ENCODE measurements at places on chromosomes 16 and 17.

GRCh38 chr17:36127911-36128310, 24.3 kb downstream of the CCL4 start:
- no peak for DNase-seq

- peak; percentile 54 for DNase-seq
These were observed 25.2 kb upstream of the USP36 start for GRCh38 chr17:78865682-78866390.

GRCh38 chr17:57697891-57698711, 47.0 kb downstream of the CCDC182 start:
- DNase-seq, result no peak

DNA sequence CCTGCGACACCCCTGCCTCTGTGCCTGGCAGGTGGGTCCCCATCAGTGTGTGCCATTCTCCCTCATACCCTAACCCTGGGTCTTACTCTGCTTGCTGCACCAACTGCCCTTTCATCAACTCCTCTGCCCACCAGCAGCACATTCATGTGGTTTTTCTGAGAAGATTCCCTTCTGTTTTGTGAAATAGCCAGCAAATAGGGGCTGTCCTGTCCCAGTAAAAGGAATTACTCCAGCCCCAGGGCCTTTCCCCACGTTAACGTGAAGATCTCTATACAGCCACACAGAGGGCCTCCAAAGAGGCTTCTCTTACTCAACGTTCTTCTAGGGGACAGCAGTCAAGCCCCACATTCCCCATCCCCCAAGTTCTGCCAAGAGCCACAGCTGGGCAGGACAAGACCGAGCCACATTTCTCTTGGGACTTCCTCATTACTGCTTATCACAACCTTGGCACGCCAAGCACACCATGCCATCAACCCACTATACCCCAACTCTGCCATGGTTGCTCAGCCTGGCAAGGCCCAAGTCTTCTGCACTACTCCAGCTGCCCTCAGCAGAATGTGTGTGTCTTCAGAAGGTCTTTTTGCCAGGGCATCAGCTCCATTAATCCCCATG, 18.7 kb upstream of the CCL2 start:
- no peak for DNase-seq

GRCh38 chr17:68509141-68510057, 2.8 kb upstream of the PRKAR1A start:
- DNase-seq, result no peak

GRCh38 chr17:14760212-14760611, 459.3 kb downstream of the HS3ST3B1 start:
- DNase-seq, result no peak

DNA sequence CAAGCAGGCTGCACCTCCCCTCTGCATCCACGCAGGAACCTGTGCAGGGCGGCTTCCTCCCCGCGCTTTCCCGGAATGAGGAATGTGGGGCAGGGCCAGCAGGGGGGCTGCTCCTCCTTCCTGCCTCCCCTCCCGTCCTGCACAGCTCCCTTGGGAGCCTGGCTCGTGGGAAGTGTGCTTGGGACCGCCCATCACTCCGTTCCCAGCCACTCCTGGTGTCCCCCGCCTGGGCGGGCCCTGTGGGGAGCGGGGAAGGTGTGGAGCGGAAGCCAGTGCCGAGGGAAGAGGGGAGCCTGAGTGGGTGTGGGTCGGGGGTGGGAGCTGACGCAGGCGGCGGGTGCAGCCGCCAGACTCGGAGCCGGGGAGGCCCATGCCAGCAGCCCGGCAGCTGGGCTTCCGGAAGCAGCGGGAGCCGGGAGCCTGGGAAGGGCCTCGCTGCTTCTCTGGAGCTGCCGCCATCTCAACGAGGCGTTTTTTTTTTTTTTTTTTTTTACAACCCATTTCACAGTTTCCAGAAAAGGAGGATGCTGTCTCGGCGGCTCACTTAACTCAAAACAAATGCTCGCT, 24.1 kb downstream of the BAHCC1 start:
- no peak for DNase-seq

DNA sequence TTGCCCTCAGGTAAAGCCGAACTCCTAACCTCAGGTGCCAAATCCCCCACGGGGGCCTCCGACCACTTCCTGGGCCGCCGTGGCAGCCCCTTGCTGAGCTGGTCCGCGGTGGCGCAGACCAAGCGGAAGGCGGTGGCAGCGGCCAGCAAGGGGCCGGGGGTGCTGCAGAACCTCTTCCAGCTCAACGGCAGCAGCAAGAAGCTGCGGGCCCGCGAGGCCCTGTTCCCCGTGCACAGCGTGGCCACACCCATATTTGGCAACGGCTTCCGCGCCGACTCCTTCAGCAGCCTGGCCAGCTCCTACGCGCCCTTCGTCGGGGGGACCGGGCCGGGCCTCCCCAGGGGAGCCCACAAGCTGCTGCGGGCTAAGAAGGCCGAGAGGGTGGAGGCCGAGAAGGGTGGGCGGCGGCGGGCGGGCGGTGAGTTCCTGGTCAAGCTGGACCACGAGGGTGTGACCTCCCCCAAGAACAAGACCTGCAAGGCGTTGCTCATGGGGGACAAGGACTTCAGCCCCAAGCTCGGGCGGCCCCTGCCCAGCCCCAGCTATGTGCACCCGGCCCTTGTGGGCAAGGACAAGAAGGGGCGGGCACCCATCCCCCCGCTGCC, 51.6 kb downstream of the ACTG1 start:
- DNase-seq, result no peak

GRCh38 chr16:10681310-10682308, 13.1 kb downstream of the TEKT5 start:
- DNase-seq, result no peak

- no peak for DNase-seq
These were observed 8.8 kb downstream of the RASL10B start for GRCh38 chr17:35740216-35740615.

DNA sequence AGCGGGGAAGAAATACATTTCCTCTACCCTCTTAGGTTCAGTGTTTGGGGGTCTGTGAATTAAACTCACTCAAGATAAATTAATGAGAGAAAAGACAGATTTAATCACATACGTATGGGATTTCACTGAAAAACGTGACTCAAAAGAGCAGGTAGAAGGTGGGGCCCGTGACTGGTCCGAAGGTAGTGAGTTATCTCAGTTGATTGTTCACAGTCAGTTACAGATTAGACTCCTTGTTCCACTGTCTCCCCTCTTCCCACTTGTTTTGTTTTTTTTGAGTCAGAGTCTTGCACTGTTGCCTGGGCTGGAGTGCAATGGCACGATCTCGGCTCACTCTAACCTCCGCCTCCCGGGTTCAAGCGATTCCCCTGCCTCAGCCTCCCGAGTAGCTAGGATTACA, 301.2 kb downstream of the SEC14L1 start:
- DNase-seq, result no peak

DNA sequence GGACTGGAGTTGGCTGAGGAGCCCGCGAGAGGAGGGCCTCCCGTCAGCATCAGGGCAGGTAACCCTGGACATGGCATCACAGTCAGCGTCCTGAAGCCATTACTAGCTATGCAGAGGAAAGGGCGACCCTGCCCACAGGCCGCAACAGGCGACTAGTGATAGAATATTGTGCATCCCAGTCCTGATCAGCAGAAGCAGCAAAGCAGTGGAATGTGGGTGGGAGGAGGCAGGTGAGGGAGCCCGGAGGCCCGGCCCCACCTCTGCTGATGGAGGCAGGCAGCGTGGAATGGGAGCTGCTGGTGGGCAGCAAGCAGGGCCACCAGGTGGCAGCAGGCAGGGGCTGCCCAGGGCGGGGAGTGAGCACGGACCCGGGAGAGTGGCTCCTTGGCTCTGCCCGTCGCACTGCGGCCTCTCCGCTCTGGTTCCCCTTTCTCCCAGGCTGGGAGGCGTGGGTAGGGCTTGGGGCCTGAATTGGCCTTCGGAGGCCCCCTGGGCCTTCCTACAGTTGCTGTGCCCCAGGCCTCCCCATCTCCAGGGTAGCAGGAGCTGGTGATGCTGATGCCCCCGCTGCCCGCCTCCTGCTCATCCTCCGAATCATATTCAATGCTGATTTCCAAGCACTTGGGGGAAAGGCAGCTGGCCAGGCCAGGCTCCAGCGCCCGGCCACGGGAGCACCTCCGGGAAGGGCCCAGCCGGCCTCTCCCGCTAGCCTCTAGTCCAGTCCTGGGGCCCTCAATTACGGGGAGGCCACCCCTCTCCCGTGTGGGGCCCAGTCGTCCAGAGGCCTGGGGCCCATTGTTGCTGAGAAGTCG, 20.2 kb downstream of the TSPOAP1 start:
- DNase-seq, result peak; percentile 8

DNA sequence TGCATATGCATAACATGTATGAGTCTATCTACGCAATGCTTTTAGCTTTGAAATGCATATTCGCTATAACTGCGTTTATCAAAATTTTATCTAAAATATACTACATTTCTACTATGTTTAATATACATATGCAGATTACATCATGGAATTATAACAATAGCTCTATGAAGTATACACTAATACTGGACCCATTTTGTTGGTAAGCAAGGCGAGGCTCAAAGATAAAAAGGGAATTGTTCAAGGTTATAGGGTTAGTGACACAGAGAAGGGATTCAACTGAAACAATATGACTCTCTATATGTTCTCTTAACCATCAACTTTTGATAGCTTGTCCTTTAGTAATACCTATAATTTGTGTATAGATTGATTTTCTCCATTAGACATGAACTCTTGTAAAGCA, 60.9 kb upstream of the SMIM36 start:
- DNase-seq, result no peak

- DNase-seq, result no peak
These were observed 4.8 kb downstream of the GLIS2 start for GRCh38 chr16:4320571-4321137.

DNA sequence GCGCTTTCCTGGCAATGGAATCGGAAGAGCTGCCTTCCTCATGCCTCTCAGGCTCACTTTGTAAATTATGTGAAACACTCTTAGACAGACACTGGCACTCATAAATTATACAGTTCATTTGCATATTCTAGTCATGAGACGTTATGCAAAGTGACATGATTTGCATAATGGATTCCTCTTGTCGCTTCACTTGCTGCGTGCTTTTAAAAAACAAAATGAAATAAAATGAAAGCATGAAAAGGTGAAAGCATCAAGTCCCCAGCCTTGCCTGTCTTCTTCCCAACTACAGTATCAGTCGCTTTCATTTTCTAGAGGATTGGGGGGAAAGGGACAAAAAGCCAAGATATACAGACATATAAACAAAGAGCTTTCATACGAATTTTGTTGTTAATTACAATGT, 252.8 kb upstream of the PMFBP1 start:
- DNase-seq, result no peak

DNA sequence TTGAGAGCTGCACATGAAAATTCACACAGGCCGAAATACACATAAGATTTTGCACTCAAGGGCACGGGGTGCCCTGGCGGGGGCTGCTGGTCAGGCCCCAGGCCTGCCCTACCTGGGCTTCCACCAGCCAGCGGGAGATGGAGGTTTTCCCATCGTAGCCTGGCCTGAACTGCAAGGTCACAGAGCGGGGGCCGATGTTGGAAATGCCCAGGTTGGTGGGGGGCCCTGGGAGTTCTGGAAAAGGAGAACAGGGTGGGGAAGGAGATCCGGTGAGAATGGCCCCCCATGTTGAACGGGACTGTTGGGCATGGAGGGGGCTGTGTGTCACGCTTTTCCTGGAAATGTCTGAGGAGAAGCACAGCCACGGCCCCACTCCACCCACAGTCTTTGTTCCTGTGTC, 87.3 kb upstream of the CDC42EP4 start:
- no peak for DNase-seq

GRCh38 chr16:3665508-3665907, 11.0 kb downstream of the DNASE1 start:
- DNase-seq, result peak; percentile 25

GRCh38 chr17:39014795-39015545, 47.8 kb upstream of the FBXO47 start:
- no peak for DNase-seq

DNA sequence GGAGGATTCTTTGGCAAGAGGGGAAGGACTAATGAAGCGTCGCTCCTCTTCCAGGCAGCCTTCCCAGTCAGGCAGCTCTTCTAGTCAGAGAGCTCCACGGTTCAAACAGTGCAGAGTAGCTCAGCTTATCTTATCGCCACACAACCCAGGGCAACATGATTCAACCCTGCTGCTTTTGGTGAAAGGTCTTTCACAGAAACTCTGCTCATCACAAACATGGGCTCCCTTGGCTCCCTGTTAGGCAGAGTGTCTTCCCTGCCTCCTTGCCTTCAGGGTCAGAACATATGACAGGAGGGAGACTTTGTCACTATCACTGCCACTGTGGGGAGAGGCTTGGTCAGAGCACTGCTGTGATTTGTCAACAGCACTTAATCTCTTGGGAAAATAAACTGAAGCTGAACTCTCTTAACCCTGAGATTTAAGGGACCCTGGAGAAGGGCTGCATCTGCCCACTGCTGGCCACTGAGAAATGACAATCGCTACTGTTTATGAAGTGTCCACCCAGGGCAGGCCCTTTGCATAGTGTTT, 6.9 kb upstream of the SLC13A2 start:
- DNase-seq, result no peak

GRCh38 chr17:9273428-9274391, 252.4 kb downstream of the NTN1 start:
- DNase-seq, result no peak

GRCh38 chr16:80718480-80719220, 85.7 kb downstream of the CDYL2 start:
- no peak for DNase-seq

DNA sequence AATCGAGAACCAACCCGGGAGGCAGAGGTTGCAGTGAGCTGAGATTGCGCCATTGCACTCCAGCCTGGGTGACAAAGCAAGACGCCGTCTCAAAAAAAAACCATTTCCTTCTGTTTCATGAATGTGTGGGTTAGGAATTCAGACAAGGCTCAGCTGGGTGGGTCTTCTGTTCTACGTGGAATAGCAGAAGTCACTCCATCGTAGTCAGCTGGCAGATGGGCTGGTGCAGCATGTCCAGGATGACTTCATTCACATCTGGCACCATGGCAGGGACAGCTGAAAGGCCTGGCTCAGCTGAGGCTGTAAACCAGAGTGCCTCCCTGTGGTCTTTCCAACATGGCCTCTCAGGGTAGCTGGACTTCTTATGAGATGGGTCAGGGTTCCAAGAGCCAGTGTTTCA, 89.0 kb downstream of the C17orf67 start:
- no peak for DNase-seq

DNA sequence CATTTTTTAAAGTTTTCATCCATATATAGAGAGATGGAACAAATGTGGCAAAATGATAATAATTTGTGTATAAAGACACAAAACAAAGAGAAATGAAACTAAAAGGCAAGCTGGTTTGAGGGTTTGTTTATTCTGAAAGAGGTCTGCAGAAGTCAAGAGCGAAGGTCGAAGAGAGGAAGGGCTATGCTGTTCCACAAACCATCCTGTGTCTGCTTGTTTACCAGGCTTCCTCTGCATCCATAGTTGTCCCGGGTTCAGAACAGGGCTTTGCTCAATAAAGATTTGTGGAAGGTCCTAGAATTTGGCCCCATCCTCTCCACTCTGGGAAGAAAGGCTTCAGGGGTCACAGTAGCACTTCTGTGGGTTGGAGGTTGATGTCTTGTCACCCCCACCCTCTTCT, 2.4 kb upstream of the MARVELD3 start:
- DNase-seq, result no peak

GRCh38 chr17:70030371-70030770, 44.7 kb upstream of the KCNJ16 start:
- no peak for DNase-seq
